K562 (cell line): ENCODE measurements at places on chromosomes 1 and 21.
A peak's percentile ranks its signal among the peaks of the same experiment; 100 is the strongest.

GRCh38 chr1:180930687-180931086 is 18.0 kb downstream of the KIAA1614 start:
- no peak for DNase-seq

- no peak for DNase-seq
Measured at GRCh38 chr1:234707641-234708040, 97.7 kb upstream of the IRF2BP2 start.

DNA sequence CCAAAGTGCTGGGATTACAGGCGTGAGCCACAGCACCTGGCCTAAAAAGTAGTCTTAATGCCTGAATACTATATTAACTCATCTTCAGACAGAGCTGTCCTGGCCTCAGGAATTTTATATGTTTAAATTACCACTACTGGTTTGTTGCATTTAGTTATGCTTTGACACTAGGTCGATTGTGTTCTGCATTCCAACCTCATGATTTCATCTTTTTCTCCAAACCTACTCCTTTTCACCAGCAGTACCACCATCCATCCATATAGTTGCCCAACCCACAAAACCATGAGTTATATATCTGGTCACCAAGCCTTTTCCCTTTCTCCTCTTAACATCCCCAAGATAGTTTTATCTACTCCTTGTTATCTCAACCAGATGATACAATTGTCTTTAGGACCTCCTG is 22.6 kb downstream of the FMO5 start:
- DNase-seq, result no peak

DNA sequence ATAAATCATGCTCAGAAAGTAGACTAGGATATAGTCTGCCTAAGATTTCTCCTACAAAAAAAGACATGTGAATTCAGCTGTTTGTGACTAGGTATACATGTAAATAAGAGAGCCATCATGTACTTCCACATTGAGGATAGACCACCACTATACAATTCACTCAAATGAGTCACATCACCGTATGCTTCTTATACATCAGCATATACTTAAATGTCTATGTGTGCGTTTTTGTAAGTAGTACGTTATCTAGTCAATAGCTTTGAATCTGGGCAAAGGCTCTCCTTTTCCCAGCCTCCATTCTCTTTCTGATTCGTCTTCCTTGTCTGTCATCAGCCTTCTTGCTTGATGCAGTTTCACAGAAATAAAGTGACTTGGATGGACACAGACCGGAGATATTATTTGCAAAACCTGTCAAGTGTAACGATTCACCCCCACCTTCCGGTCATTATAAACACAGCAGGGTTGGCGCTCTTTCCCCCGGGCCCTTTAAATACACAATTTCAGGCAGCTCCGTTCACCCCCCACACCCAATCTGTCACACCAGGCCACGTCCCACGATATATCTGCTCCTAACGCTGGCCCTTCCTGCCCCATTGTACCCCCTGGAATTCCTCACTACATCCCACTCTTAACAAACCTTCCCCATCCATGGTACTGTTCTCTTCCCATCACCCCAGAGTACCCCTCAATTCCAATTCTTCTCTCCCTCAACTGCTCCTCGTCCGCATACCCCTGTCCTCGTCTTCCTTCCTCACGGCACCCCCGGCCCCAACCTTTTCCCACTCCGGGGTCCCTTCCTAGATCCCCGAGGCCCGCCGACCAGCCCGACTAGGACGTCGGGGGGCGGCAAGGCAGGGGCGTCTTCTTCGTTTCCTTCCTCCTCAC is 636 bp downstream of the VAMP4 start:
- peak; percentile 80 for DNase-seq

DNA sequence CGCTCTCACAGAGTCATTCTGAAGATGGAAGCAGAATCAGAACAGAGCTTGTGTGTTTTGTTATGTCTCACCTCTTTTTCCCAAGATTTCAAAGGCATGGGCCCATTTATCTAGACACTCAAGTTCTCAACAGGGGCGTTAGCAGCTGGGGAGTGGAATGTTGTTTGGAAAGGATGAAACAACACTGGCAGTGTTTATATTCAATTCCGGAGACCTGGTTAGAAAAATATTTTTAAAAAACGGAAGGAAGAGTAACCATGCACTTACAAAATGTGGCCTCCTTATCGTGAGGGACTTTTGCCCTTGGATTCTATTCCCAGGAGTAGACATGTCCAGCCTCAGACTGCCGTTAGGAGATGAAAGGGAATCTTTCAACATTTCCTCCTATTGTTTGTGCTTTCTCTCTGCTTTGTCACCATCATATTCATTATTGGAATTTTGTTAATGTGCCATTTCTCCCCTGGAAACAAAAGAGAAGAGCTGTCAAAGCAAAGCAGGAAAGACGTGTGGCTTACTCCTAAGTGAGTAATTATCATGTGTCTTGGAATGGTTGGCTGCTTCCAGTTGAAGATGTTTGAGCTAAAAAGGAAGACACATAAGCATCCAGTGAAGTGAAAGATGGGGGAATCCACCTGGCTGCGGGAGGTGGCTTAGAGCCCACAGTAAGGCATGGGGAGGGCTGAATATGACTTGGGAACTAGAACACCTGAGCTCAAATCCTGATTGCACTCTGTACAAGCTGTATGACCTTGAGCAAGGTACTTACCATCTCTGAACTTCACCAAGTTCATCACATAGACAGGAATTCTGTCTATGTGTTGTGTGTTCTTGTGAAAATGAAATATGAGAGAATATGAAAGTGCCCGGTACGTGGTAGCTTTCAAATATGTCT is 71.7 kb upstream of the JUN start:
- DNase-seq, result no peak

DNA sequence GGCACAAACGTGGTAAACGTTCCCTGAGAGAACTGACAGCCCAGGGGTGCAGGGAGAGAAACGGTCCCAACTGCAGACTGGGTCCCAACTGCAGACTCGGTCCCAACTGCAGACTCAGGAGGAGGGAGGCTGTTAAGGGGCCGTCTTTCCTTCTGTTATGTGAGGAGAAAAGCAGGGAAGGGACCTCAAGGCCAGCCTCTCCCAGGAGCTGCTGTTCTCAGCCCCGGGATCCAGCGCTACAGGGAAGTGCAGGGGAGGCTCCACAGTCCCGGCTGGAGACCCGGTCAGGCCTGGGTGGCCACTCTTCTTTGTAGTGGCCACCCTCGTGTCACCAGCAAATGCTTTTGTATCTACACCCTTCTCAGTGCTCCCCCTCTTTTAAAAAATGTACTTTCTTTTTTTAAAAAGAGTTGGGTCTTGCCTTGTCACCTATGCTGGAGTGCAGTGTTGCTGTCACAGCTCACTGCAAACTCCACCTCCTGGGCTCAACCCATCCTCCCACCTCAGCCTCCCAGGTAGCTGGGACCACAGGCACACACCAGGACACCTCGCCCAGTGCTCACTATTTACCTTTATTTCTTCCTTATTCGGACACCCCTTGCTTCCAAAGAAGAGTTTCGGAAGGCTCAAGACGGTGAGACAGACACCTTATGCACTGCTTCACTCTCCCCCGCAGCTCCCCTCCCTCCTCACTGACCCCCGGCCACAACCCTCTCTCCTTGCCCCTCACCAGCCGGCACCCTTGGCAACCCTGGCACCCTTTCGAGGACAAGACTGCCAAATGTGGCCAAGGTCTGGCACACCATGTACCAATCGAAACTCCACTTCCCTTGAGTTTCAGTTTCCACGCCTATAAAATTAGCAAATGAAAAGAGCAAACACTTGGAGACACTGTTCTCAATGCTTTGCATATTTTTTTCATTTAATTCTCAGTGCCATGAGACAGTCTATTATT is 21.8 kb downstream of the CAPN2 start:
- no peak for DNase-seq

DNA sequence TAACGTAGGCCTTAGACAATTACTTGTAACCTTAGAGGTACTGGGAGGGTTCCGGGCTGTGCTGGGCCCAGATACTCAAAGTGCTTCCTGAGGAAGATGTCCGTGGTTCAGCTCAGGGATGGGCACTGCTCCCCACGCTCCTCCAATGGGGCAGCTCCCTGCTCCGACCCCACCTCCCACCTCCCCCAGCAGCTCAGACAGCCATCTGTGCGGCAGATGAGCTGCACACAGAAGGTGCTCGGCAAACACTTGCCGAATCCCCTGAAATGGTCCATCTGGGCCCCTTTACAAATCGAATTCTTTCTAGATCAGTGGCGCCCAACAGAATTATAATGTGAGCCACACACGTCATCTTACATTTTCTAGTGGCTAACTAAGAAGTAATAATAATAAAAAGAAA is 242.4 kb upstream of the RAB4A start:
- no peak for DNase-seq

- DNase-seq, result no peak
Measured at GRCh38 chr1:67759066-67759465, 74.1 kb downstream of the GADD45A start.

- no peak for DNase-seq
Measured at GRCh38 chr1:218426343-218426657, 81.2 kb downstream of the TGFB2 start.

- no peak for DNase-seq
Measured at GRCh38 chr1:214952648-214953047, 129.9 kb upstream of the KCNK2 start.

- DNase-seq, result no peak
Measured at GRCh38 chr1:39380036-39380435, 111.4 kb upstream of the BMP8A start.

GRCh38 chr1:221611656-221612046 is 130.2 kb downstream of the DUSP10 start:
- no peak for DNase-seq

GRCh38 chr1:87136607-87137341 is 191.9 kb upstream of the LMO4 start:
- no peak for DNase-seq

GRCh38 chr21:16422702-16423101 is 692.9 kb downstream of the USP25 start:
- no peak for DNase-seq

GRCh38 chr1:25467616-25468015 is 36.9 kb downstream of the MACO1 start:
- DNase-seq, result no peak

GRCh38 chr1:210702506-210702905 is 373.8 kb downstream of the HHAT start:
- DNase-seq, result no peak

DNA sequence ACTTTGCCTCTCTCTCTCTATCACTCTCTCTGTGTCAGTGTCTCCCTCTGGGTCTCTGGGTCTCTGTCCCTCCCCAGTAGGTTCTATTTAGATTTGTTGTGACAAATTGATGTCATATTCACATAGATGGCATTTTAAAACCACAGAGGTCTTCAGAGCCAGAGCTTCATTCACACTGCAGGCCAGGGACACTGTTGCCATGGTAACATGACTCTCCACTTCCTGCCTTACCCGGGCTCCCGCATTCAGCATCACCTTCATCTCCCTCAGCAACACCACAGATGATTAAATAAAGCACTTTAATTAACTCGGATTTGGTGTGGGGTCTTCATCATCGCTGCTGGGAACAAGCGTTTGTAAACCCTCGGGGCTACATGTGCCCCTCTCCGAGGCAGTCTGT is 132.6 kb downstream of the ETS2 start:
- no peak for DNase-seq

GRCh38 chr1:228205526-228206436 is 2.1 kb upstream of the OBSCN start:
- DNase-seq, result no peak

GRCh38 chr1:86068271-86068721 is 88.3 kb downstream of the COL24A1 start:
- DNase-seq, result no peak

DNA sequence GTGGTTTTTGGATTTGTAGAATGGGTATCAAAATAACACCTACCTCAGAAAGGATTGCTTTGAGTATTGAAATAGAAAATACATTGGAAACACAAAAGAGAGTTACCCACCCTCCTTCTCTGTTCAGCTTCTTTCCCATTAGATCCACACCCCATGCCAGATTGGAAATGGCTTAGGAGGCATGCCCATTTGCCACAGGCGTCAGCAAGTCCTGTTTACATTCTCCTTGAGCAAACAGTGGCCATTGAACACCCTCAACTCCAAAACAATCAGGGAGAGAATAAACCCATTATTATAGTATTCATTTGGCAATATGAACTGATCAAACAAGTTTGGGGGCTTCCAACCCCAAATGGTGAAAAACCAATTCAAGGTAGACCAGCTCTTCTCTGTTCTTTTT is 2.4 kb downstream of the ELAPOR1 start:
- DNase-seq, result no peak

- no peak for DNase-seq
Measured at GRCh38 chr21:29342363-29342957, 43.7 kb downstream of the BACH1 start.

DNA sequence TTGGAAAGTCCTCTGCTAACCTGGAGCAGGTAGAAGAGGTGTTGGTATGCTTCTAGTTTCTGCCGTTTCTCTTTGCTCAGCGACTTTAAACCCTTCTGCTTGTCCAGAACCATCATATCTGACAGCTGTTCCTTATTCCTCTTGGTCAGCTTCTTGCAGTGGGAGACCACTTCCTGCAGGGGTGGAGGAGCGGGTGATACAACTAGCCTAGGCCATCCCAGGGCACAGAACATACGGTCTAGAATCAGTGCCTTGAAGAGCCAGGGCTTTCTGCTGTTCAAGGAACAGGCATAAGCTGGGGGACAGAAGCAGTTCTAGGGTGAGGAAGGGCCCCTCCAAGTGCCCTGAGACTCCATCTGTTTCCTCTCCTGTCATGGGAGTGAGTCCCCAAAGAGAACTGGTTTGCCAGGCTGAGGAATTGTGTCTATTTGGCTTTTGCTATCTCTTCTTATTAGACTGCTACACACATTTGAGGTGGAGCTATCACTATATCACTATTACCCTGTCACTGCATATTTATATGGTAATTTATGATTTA is 32.5 kb downstream of the IQGAP3 start:
- no peak for DNase-seq

DNA sequence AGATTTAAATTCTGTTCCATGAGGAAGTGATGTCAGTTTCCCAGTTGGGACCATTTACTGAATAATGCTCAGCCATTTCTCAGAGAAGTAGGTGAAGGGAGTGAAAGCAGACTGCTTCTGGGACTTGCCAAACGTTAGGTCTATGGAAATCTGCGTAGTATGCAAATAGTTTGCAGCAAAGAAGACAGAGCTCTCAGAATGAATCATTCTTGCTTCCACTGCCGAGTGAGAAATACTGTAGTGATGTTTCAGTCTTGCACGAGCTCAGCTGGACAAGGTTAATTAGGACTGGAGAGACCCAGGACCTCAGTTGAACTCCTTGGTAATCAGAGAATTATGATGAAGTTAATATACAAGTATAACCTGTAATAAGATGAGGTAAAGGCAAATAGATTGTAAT is 317.7 kb upstream of the DAB1 start:
- no peak for DNase-seq

GRCh38 chr1:54010415-54011117 is 7.4 kb downstream of the LDLRAD1 start:
- no peak for DNase-seq
